Gastroesophageal sphincter (tissue), 4 donors: ENCODE measurements at places on chromosomes 6 and 20. TPM values are rescaled to one million over a fixed set of nuclear protein-coding genes. Genes with fewer than 3 reads are reported as not detected.

- ATAC-seq: no peak
Measured at GRCh38 chr6:27237089-27237803, 10.3 kb upstream of the PRSS16 start.

MYLK4 gene
- total RNA-seq: 0.58 TPM

- ATAC-seq: no peak
Measured at GRCh38 chr6:69917834-69918233, 51.5 kb downstream of the COL19A1 start.

VSX1 gene
- total RNA-seq: not detected

DNA sequence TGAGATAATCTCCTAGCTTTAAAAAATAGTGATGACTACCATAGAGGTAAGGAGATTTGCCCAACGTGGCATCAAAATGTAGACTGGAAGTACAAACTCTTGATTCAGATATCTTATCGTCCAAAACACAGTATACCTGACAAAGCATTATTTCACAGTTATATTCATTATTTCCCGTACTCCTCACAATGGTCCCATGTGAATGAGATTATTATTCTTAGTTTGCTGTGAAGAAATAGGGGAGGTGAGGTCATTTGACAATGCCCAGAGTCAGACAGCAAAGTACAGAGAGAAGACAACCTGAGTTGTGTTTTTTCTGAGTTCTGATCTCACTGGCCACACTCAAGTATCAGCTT, 1.2 kb upstream of the TFB1M start:
- no peak for ATAC-seq

- no peak for ATAC-seq
Measured at GRCh38 chr6:137171824-137172733, 1.4 kb downstream of the IL22RA2 start.
